ENCODE measurements at places on chromosomes 12 and 14. TPM values are rescaled to one million over a fixed set of nuclear protein-coding genes. Genes with fewer than 3 reads are reported as not detected.
A peak's percentile ranks its signal among the peaks of the same experiment; 100 is the strongest.

- DNase-seq: no peak
Measured at GRCh38 chr12:5914387-5915149, 30.5 kb downstream of the ANO2 start.

GRCh38 chr14:51432302-51432948, 192.4 kb downstream of the TMX1 start:
- DNase-seq: no peak

DNA sequence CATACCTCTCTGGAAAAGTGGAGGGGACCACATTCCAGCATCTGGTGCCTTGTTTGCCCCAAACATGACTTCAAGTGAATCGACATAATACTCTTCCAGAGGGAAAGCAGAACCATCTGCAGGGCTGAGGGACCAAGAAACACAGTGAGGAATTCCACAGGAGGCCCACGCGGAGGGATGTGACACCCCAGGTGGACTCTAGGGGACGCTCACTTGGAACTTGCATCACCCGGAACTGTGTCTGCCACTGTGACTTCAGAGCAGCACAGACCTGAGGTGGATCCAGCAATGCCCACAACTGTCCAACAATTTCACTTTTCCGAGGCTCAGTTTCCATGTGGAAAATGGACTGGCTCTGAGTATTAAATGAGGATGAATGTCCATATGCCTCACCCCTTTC, 14.3 kb upstream of the CLMN start:
- DNase-seq: no peak

- DNase-seq: no peak
Measured at GRCh38 chr14:75662966-75663365, 1.9 kb downstream of the TTLL5 start.

DNA sequence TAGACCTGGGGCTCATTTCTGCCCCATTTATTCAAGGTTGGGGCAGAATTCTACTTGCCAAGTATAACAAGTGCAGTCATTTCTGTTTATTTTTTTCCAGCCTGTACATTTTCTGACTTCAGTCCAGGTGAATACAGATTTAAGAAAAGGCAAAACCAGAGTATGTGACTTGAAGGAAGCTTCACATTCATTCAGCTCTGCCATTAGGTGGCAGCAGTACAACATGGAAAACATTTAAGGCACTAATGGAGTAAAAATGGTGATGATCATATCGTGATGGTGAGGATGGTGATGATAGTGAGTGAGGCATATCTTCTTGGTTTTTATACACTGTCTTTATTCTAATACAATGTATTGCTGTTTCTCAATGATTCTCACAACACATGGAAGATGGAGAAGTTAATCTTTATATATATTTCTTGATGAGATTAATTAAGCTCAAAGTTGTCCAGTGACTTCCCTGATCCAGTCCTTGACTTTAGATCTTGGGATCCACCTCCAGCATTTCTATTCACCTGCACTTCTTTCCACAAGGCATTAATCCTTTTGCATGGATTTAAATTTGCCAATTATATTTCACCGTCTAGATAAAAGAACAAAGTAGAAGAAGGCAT, 176.7 kb upstream of the SEL1L start:
- DNase-seq: peak; percentile 33

Gene TAS2R9
- total RNA-seq: not detected

Gene TDG
- 28.6 TPM for total RNA-seq

Measured in endothelial cell (in vitro differentiated cells).